ENCODE measurements at places on chromosomes 2 and 18. TPM values are rescaled to one million over a fixed set of nuclear protein-coding genes. Genes with fewer than 3 reads are reported as not detected.

VAMP8 gene
- total RNA-seq: 13.9 TPM

GRCh38 chr18:25798046-25798445, 292.4 kb downstream of the SS18 start:
- no peaks in the 10 kb centered on the region for H3K27me3 ChIP-seq
- H3K36me3 ChIP-seq: no peaks in the 10 kb centered on the region
- no peaks in the 10 kb centered on the region for H3K4me1 ChIP-seq
- H3K27ac ChIP-seq: no peak overlapping the region

DNA sequence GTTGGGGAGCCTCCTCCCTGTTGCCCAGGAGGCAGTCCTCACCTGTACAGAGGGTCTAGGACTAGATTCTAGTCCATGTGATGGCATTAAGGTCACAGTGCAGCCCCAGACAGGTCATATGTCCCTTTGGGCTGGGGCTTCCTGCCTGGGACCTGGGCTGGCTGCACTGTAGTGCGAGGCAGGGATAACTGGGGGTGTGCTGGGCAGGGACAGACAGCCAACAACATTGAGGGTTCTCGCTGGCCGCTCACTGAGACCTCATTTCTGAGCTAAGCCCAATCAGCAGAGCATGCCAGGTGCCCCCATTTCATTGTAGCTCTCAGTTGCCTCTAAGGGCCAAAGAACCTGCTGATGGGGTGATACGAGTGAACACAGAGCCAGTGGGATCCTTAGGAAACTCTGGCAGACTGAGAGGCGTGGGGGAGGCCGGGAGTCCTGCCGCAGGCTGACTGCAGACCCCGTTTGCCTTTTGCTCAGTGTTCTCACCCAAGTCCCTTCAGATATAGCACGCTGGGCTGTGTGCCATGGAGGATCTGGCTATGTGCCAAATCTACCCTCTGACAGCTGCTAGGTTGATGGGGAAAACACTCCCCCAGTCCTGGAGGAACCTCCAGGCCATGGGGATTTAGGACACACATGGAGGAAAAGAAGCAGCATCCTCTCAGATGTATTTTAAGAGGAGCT, 51.9 kb downstream of the DYSF start:
- no peaks in the 10 kb centered on the region for H3K27me3 ChIP-seq
- H3K36me3 ChIP-seq: no peaks in the 10 kb centered on the region
- no peak overlapping the region for H3K27ac ChIP-seq

GCG gene
- total RNA-seq: not detected

DNA sequence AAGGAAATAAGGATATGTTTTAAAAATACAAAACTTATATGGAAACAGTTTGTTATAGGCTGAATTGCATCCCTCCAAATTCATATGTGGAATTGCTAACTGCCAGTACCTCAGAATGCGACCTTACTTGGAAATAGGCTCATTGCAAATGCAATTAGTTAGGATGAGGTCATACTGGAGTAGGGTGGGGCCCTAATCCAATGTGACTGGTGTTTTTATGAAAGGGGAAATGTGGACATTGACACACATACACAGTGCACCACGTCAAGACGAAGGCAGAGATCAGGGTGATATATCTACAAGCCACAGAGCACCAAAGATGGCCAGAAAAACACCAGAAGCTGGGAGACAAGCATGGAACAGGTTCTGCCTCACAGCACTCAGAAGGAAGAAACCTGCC, 494.2 kb downstream of the TSN start:
- no peaks in the 10 kb centered on the region for H3K36me3 ChIP-seq
- no peak overlapping the region for H3K4me3 ChIP-seq
- H3K4me1 ChIP-seq: no peaks in the 10 kb centered on the region
- no peak for DNase-seq

GRCh38 chr18:79975043-79975442, 10.6 kb downstream of the HSBP1L1 start:
- H3K36me3 ChIP-seq: no peaks in the 10 kb centered on the region
- no peaks in the 10 kb centered on the region for H3K4me1 ChIP-seq
- H3K27me3 ChIP-seq: no peaks in the 10 kb centered on the region
- no peak overlapping the region for H3K27ac ChIP-seq
- no peak overlapping the region for H3K4me3 ChIP-seq
- DNase-seq: no peak

SPTBN1 gene
- total RNA-seq: 366 TPM

DNA sequence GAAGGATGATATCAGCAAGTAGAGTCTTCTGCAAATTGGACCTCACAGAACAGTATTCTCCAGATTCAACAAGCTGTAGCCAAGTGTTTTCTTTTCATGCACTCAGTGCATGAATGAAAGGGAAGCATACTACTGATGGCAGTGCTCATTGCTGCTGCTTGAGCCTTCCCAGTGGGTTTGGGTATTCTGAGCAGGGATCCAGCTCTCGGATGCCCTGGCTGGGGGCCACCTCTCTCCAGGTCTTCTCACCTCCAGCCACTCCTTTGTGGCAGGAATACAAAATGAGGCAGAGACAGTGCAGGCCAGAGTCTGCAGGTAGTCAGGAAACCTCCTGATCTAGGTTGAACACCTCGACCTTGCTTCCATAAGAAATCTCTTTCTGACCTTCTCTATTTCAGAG, 390.4 kb upstream of the CELF4 start:
- H3K4me3 ChIP-seq: no peak overlapping the region
- no peaks in the 10 kb centered on the region for H3K36me3 ChIP-seq
- no peak for DNase-seq
- H3K4me1 ChIP-seq: no peaks in the 10 kb centered on the region
- H3K27me3 ChIP-seq: no peaks in the 10 kb centered on the region

DNA sequence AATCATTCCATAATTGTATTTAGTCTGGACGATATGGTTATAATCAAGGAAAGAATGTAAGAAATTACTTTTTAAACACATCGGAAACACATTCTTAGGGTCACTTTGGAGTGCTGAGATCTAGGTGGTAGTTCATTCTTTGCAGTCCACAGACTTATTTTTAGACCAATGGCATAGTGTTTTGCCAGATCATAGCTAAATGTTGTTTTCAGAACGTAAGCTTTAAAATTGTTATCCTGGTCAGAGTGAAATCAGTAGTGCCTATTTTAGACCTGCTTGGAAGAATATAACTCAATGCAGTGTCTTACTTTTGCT, 4.3 kb downstream of the MYL12A start:
- H3K27me3 ChIP-seq: no peaks in the 10 kb centered on the region
- H3K36me3 ChIP-seq: no peaks in the 10 kb centered on the region
- H3K4me3 ChIP-seq: no peak overlapping the region
- peaks cover 20% of the 10 kb centered on the region for H3K4me1 ChIP-seq
- peak overlapping the region; percentile 12 for H3K27ac ChIP-seq
- DNase-seq: no peak

CMPK2 gene
- total RNA-seq: 15.4 TPM

GRCh38 chr2:235494716-235495372, 1.0 kb downstream of the AGAP1 start:
- peak overlapping the region; percentile 54 for H3K4me3 ChIP-seq
- H3K36me3 ChIP-seq: no peaks in the 10 kb centered on the region
- H3K4me1 ChIP-seq: peaks cover 10% of the 10 kb centered on the region
- DNase-seq: peak; percentile 45

CDH20 gene
- total RNA-seq: 0.37 TPM

CLEC4F gene
- total RNA-seq: 0.31 TPM

DNA sequence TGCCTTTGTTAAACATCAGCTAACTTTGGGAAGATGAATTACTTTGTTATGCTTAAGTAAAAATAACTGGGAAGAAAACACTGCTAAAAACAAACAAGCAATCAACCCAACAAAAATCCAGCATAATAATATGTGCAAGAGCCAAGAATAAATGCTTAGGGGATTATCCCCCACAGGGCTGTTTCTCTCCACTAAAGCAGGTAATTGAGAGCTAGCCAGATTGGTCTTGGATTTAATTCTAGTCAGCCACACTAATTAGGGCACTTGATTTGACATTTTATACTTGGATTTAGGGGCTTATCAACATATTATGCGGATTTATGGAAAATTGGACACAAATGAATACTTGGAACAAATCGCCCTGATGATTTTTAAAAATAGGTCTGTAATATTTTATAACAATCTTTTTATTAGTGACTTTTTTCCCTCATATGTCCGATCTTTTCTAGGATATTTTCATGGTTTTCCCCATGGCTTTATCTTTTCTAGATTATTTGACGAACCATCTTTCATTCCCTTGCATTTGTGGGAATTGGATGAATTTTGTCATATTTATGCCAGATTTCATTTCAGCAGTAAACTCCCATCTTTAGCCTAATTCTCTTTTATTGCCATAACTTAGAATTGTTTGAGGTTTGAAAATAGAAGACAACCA, 199.1 kb upstream of the NXPH2 start:
- no peak overlapping the region for H3K4me3 ChIP-seq
- DNase-seq: no peak
- no peaks in the 10 kb centered on the region for H3K27me3 ChIP-seq
- no peaks in the 10 kb centered on the region for H3K36me3 ChIP-seq
- no peaks in the 10 kb centered on the region for H3K4me1 ChIP-seq
- no peak overlapping the region for H3K27ac ChIP-seq

DNA sequence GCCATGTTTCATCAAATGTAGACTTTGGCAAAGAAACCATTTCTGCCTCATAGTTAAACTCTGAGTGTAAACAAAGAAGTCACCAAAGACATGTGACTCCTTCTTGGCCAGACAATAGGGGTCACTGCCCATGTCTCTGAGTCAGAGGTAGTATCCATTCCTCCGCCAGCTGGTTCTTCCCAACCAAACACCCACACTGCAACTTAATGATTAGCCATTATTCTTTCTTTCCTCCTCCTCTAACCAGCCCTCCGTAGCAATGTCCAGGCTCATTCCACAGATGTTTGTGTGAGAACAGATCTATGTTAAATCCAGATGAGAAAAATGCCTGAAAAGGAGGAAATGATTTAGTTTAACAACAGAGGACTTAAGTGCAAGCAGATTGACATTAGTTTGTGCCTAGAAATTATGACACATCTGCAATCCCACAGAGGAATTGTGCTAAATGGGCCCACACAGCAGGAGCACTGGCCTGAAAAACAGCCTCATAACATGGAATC, 127.9 kb upstream of the SH3BP4 start:
- no peak overlapping the region for H3K27ac ChIP-seq
- H3K4me1 ChIP-seq: peaks cover 12% of the 10 kb centered on the region
- H3K27me3 ChIP-seq: no peaks in the 10 kb centered on the region
- DNase-seq: no peak

ABCG8 gene
- total RNA-seq: 0.43 TPM

RAX gene
- total RNA-seq: not detected

LYPD6B gene
- total RNA-seq: 45.2 TPM

GRCh38 chr2:76280686-76281085, 570.0 kb upstream of the GCFC2 start:
- no peak overlapping the region for H3K4me3 ChIP-seq
- DNase-seq: no peak
- H3K27me3 ChIP-seq: no peaks in the 10 kb centered on the region

DNA sequence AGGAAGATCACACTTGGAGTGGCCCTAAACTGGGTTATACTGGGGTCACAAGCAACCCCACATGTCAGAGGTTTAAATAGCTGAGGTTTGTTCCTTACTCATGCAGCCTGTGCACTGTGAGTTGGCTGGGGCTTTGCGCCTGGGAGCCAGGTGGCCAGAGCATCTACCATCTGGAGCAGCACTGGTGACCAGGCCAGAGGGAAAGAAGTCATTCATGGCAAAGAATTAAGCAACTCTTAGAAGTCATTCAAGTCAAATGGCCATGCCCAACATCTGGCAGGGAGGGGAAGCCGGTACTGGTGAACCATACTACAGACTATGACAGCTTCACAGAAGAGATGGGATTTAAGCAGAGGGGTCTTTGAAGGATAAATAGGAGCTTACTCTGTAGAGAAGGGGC, 90.7 kb downstream of the POLR1A start:
- H3K4me3 ChIP-seq: no peak overlapping the region
- H3K27me3 ChIP-seq: no peaks in the 10 kb centered on the region
- H3K4me1 ChIP-seq: peaks cover 4% of the 10 kb centered on the region
- DNase-seq: no peak

DNA sequence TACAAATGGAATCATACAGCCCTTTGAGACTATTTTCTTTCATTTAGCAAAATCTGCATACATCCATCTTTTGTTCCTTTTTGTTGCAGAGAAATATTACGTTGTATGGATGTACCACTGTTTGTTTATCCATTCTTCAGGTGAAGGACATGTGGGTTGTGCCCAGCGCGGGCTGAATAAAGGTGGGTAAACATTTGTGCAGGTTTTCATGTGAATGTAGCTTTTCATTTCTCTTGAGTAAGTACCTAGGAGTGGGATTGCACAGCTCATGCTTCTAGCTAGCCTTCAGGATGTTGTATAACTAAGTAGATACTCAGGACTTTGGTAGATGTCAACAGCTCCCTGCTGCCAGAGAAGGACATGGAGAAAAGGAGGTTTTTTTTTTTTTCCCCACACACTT, 50.6 kb upstream of the SPRED2 start:
- H3K27me3 ChIP-seq: no peaks in the 10 kb centered on the region
- H3K36me3 ChIP-seq: no peaks in the 10 kb centered on the region
- DNase-seq: no peak
- H3K27ac ChIP-seq: no peak overlapping the region
- no peak overlapping the region for H3K4me3 ChIP-seq
- H3K4me1 ChIP-seq: no peaks in the 10 kb centered on the region

- H3K27me3 ChIP-seq: no peaks in the 10 kb centered on the region
- H3K4me1 ChIP-seq: no peaks in the 10 kb centered on the region
- H3K4me3 ChIP-seq: no peak overlapping the region
Measured at GRCh38 chr2:2756886-2757285, 425.8 kb upstream of the MYT1L start.

CABLES1 gene
- 15.8 TPM for total RNA-seq

SERPINB13 gene
- total RNA-seq: not detected

DNA sequence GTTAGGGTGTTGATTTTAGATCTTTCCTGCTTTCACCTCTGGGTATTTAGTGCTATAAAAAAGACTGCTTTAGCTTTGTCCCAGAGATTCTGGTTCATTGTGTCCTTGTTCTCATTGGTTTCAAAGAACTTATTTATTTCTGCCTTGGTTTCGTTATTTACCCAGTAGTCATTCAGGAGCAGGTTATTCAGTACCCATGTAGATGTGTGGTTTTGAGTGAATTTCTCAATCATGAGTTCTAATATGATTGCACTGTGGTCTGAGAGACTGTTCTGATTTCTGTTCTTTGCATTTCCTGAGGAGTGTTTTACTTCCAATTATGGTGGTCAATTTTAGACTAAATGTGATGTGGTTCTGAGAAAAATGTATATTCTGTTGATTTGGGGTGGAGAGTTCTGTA, 167.1 kb upstream of the KYNU start:
- H3K4me3 ChIP-seq: no peak overlapping the region
- H3K27me3 ChIP-seq: no peaks in the 10 kb centered on the region
- DNase-seq: no peak
- H3K36me3 ChIP-seq: no peaks in the 10 kb centered on the region
- no peak overlapping the region for H3K27ac ChIP-seq

DNA sequence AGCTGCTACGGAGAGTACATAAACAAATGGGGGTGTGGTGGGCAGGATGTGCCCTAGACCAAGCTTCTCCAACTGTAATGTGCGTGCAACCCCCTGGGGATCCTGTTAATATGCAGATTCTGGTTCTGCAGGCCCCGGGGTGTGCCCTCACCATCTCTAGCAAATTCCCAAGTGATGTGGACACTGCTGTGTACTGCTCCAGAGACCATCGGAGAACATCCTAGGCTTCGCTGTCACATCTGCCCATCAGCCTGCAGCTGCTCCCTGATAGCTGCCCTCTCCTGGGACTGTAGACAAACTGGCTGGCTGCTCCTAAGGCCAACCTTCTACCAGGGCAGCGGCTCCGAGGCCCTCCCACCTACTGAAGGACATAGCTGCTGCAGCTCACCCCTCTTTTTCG, 3.2 kb downstream of the HS1BP3 start:
- no peaks in the 10 kb centered on the region for H3K27me3 ChIP-seq
- H3K27ac ChIP-seq: no peak overlapping the region
- DNase-seq: no peak
- no peaks in the 10 kb centered on the region for H3K36me3 ChIP-seq
- peaks cover 17% of the 10 kb centered on the region for H3K4me1 ChIP-seq

Data from testis (tissue), 5 donors.